Activated T-cell treated with anti-CD3 and anti-CD28 coated beads for 48 hours (primary cell): ENCODE measurements at places on chromosomes 16 and 17.

DNA sequence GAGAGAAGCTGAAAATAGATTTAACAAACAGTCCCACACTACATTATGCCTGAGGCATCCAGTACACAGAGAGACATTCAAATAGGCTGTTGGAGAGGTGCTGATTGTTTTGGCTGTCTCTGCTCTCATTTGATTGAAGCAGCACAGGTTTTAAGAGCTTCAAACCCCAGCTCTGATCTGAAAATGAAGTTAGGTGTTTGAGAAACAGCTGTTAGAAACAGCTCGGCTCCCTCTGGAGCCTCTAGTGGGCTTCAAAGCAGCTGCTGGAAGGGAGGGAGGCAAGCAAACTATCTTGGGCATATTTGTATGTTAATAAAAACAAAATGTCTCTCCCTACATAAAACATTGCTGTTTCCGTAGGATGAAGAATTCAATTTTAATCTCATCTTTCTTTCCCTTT is 607.3 kb upstream of the GOT2 start:
- DNase-seq: no peak

GRCh38 chr17:14871921-14872320 is 393.2 kb downstream of the PMP22 start:
- no peak for DNase-seq

GRCh38 chr16:88407042-88407420 is 24.3 kb downstream of the ZNF469 start:
- DNase-seq: no peak

DNA sequence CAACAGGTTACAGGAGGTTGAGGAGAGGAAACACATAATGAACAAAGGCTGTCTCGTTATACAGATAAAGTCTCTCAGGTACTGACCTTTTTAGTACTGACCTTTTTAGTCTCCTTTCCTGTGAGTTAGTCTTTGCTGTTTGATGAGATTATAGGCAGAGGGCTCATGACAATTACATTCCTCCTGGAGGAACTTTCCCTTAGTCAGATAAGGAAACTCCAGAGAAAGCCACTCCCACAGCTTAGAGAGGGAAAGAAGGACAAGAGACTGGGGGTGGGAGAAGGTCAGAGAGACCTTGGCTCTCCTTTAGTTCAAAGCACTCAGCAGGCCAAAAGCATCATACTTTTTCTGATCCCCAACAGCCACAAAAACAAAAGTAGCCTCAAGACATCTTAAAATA is 15.3 kb upstream of the PSMD7 start:
- no peak for DNase-seq

- DNase-seq: no peak
These were observed 146.0 kb upstream of the RCVRN start for GRCh38 chr17:10051112-10051511.

- DNase-seq: no peak
These were observed 611 bp downstream of the BANP start for GRCh38 chr16:87951552-87952538.

GRCh38 chr16:55971447-55971846 is 96.3 kb upstream of the CES5A start:
- no peak for DNase-seq

DNA sequence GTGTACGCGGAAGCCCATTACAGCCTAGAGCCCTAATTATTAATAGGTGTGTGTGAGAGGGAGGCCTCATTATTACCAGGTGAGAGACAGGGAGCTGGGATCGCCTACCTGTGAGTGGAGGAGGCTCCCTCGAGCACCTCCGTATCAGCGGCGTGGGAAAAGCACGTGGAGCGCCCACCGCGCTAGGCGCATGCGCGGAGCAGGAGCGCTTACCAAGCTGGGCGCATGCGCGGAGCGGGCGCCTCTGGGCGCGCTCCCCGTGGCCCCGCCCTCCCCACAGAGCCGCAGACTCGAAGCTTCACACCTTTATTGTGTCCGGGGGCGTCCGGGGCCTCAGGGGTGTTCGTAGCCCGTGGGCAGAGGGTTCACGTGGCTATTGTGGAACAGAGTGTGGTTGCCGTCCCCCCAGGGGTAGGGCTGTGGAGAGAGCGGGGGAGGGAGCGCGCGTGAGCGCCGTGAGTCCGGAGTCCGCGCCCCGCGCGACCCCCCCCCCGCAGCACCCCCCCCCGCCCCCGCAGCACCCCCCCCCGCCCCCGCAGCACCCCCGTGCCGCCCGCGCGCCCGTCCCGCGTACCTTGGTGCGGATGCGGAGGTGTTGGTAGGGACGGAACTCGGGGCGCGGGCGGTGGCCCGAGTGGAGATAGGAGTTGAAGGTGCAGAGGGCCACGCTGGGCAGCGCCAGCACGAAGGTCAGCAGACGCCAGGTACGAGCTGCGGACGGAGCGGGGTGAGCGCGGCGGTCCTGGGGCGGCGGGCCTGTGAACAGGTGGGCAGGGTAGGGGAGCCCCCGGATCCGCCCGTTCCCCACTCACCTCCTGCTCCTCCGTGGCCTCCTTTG is 500 bp downstream of the COX6A2 start:
- DNase-seq: peak; percentile 68

DNA sequence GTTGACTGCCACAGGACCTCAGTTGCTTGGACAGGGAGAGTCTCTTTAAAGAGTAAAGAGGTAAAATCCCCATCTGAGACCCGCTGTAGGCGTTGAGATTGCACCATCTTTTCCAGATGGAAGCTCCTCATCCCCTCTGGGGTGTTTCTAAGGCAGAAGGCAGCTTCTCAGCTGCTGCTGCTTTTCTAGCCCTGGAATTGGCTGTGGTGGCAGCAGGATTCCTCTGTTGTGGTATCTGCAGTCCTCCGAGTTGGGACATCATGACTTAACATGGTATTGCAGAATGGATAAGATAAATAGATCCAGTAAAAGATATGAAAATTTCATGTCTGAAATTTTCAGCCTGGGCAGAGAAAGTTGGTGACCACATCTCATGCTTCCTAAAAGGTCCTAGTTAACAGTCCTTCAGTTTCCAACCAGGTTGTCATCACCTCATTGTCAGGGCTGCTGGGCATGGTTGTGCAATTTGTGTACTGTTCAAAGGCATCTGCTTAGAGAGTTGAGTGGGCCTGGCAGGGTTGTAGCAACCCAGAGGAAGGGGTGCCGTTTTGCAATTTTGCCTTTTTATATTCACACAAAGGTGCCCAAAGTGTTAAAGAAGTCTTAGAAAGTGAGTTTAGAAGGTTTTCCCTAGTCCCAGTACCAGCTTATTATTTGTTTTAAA is 150.4 kb downstream of the SPECC1 start:
- no peak for DNase-seq

- no peak for DNase-seq
These were observed 256.1 kb downstream of the CPPED1 start for GRCh38 chr16:12547608-12547922.

- no peak for DNase-seq
These were observed 11.3 kb upstream of the MLKL start for GRCh38 chr16:74711938-74712337.

GRCh38 chr16:17459903-17460521 is 10.7 kb downstream of the XYLT1 start:
- DNase-seq: no peak

DNA sequence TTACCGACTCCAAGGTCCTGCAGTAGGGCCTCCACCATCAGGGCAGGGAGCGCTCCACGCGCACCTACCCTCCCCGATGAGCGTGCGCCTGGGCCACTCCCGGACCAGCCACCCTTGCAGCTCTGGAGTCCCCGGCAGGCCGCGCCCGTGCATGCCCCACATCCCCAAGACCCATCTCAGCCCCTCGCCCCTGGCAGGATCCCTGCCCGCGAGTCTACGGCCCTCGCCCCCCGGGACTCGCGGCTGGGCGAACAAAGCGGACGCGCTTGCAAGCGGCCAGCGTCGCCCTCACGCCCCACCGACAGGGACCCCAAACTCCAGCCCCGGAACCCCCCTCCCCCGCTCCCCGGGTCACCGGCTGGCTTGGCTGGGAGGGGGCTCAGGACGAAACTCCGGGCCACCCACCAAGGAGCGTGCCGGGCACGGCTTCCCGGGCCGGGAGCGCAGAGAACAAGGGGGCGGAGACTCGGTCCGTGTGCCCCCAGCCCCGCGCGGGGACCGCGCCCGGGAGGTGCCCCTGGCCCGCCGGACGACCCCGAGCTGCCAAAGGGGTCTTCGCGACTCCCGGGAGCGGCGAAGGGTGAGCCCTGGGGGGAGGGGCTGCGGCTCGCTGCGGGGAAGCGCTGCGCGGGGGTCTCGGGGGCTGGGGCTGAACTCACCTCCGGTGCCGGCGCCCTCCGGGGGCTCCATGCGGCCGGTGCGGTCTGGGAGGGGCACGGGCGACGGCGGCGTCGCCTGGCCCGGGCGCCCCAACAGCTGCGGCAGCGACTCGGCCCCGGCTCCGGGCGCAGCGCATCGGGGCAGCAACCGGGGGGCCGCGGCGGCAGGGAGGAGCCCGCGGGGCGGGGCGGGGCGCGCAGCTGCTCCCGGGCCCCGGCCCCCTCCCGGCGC is at the start of gene DBNDD1:
DBNDD1 (minus strand) TSS at position 805 of the 891 bp plus-strand sequence; CDS start at position 690, 115 bp downstream.
- no peak for DNase-seq

DNA sequence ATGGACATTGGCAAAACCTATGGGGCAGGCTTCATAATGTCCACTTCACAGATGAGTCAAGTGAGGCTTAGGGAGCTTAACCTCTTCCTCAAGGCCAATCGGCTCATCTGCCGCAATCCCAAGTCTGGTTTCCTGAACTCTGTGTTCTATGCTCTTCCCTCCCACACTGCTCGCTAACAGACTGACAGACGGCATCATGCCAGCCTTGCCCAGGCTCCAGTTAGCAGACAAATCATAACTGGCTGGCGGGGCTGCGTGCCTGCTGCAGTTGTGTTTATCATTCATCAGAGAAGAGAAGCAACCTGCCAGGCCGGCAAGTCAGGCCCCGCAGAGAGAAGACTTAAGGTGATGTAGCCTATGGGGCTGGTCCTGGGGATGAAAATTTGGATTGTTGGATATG is 216.2 kb upstream of the ASIC2 start:
- DNase-seq: no peak

DNA sequence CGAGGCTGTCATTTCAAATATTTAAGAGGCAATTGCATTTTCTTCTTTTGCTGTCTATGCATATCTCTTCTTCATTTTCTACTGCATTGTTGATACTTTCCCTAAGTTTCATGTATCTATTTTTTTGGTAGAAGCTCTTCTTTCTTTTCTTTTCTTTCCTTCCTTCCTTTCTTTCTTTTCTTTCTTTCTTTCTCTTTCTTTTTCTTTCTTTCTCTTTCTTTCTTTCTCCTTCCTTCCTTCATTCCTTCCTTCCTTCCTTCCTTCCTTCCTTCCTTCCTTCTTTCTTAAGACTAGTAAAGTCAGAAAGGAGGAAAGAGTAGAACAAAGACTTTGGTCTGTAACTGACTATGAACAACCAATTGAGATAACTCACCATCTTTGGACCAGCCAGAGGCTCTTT is 33.9 kb downstream of the MRC2 start:
- no peak for DNase-seq

- no peak for DNase-seq
These were observed 399.3 kb downstream of the CA10 start for GRCh38 chr17:51759260-51759659.

DNA sequence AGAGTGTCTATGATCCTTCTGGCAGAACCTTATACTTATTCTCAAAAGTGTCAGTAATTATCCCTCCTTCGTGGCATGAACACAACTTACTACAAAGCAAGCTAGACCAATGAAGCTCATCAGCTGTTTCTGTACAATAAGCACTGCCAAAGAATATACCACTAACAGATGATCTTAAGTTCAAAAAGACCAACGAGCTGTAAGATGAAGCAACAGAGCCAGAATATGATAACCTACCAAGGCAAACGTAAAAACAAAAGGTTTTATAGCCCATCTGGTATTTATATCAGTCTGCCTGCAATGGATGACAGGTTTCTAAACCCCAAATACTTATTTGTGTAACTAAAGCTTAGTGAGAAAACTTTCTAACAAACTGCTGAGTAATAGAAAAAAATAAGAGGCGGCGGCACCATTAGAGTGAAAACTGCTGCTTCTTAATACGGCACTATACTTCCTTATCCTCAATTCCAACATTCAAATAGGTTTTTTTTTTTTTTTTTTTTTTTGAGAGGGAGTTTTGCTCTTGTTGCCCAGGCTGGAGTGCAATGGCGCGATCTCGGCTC is 22.1 kb downstream of the NME2 start:
- DNase-seq: no peak

DNA sequence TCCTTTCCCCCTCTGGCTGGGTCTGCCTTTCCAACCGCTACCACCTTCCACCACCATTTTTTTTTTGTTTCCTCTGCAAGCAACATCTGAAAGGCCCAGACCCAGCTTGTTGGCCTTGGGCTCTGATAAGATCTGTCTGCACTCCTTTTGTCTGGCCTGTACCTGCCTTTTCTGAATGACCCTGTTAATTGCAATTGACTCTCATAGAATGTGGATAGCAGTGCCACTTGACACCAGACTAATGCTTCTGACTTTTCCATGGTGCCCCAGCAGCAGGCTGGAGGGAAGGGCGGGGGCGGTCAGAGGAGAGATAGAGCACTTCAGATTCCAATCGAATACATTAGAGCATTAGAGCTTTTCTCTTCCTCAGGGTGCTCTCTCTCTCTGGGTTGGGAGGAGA is 538.9 kb downstream of the WWOX start:
- no peak for DNase-seq

DNA sequence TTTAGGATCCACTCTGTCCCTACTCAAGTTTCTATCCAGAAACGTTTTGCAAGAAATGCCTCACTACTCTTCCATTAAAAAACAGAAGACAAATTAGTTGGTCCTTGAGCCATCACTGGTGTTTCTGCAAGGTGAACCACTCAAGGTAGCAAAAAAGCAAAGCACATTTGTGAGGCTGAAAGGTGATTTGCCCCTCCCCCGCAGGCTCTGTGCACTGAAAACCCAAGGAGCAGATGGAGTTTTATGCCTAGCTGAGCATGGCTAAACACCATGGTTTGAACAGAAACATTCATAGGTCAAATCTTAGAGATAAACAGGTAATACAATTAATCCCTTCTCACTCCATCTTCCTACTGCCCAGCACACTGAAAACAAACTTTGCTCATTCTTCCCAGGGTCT is 538.2 kb upstream of the CDH5 start:
- DNase-seq: no peak

DNA sequence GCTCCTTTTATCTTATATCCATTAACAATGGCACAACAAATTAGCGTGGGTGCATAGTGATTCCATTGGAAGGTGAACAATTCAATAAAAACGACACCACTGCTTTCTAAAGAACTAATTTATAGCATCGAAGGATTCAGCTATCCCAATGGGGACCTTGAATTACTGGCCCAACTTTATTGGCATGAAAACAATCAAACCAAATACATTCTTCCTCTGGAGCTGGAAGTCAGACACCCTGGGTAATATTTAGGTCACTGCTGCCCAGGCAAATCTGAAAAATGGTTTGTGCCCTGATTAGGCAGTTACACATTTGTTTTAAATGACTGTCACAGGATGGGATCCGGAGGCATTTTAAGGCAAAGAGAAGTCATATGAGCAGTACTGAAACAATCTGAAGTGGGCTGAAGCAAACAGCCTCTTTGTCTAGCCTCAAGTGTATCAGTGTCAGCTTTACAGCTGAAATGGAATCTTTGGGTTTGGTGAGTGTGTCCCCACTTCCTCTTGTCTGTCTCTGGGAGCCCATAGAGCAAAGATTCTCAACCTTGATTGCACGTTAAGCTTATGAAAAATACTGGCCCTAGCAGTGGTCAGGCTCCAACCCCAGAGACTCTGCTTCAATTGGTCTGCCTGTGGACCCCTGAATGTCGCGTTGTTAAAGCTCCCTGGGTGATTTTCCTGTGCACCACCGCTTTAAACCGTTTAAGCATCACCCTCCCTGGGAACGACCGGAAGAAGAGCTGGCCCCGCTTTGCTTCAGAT is 30.3 kb downstream of the CDK5R1 start:
- no peak for DNase-seq
